Cardiac septum (tissue), 1 donor: ENCODE measurements at places on chromosomes 13 and 19. TPM values are rescaled to one million over a fixed set of nuclear protein-coding genes. Genes with fewer than 3 reads are reported as not detected.

ITGBL1 gene
- 9.2 TPM for total RNA-seq

CPB2 gene
- total RNA-seq: not detected

LYPD3 gene
- not detected for total RNA-seq

INSL3 gene
- not detected for total RNA-seq

GPI gene
- 512 TPM for total RNA-seq

MIA gene
- 1.00 TPM for total RNA-seq

CXCL17 gene
- not detected for total RNA-seq

RFXAP gene
- total RNA-seq: 5.0 TPM

ZNF100 gene
- 8.0 TPM for total RNA-seq

RAB8A gene
- total RNA-seq: 17.8 TPM

SYCN gene
- total RNA-seq: not detected

AMH gene
- total RNA-seq: 1.5 TPM

RRAS gene
- 171 TPM for total RNA-seq

NXNL1 gene
- 0.59 TPM for total RNA-seq

SULT2B1 gene
- total RNA-seq: 0.19 TPM

F2RL3 gene
- total RNA-seq: 0.70 TPM

FUT1 gene
- 1.6 TPM for total RNA-seq

MARCHF2 gene
- total RNA-seq: 84.3 TPM

MYBPC2 gene
- not detected for total RNA-seq

SULT2A1 gene
- total RNA-seq: not detected

PAN3 gene
- 12.7 TPM for total RNA-seq

NRTN gene
- total RNA-seq: 23.6 TPM

C19orf85 gene
- total RNA-seq: not detected

HPN gene
- 4.9 TPM for total RNA-seq

CRB3 gene
- not detected for total RNA-seq

ZNF418 gene
- total RNA-seq: 16.5 TPM

FXYD1 gene
- 613 TPM for total RNA-seq

CATSPERD gene
- total RNA-seq: not detected

PRTN3 gene
- total RNA-seq: 0.62 TPM

RFPL4AL1 gene
- 0.57 TPM for total RNA-seq

OR7A5 gene
- total RNA-seq: not detected

SPRED3 gene
- 2.2 TPM for total RNA-seq

APOE gene
- total RNA-seq: 26.6 TPM

TMEM259 gene
- 125 TPM for total RNA-seq

PRODH2 gene
- not detected for total RNA-seq

FUT2 gene
- not detected for total RNA-seq

TEX26 gene
- total RNA-seq: not detected

CASP14 gene
- total RNA-seq: not detected

PALM gene
- 18.9 TPM for total RNA-seq

MTUS2 gene
- 81.4 TPM for total RNA-seq

CEACAM6 gene
- total RNA-seq: 0.16 TPM

EPS8L1 gene
- 1.9 TPM for total RNA-seq

NOVA2 gene
- 5.9 TPM for total RNA-seq

ZNF491 gene
- 1.8 TPM for total RNA-seq

ATXN8OS gene
- total RNA-seq: not detected

SLAIN1 gene
- total RNA-seq: 3.8 TPM

DIRAS1 gene
- total RNA-seq: 113 TPM

USPL1 gene
- 9.8 TPM for total RNA-seq

S1PR4 gene
- total RNA-seq: 1.2 TPM

ZNF675 gene
- 3.5 TPM for total RNA-seq

ZSCAN1 gene
- not detected for total RNA-seq

PTH2 gene
- total RNA-seq: not detected

GJB6 gene
- total RNA-seq: not detected
